ENCODE measurements at places on chromosomes 12 and 14. TPM values are rescaled to one million over a fixed set of nuclear protein-coding genes. Genes with fewer than 3 reads are reported as not detected.
A peak's percentile ranks its signal among the peaks of the same experiment; 100 is the strongest.

The NOVA1 gene
- total RNA-seq: 0.10 TPM

The AEBP2 gene
- 60.7 TPM for total RNA-seq

GRCh38 chr12:68912916-68913315 is 20.1 kb downstream of the CPM start:
- no peak overlapping the region for H3K4me3 ChIP-seq
- H3K27ac ChIP-seq: no peak overlapping the region
- peaks cover 4% of the 10 kb centered on the region for H3K36me3 ChIP-seq
- H3K4me1 ChIP-seq: peaks cover 6% of the 10 kb centered on the region
- peaks cover 4% of the 10 kb centered on the region for H3K27me3 ChIP-seq

DNA sequence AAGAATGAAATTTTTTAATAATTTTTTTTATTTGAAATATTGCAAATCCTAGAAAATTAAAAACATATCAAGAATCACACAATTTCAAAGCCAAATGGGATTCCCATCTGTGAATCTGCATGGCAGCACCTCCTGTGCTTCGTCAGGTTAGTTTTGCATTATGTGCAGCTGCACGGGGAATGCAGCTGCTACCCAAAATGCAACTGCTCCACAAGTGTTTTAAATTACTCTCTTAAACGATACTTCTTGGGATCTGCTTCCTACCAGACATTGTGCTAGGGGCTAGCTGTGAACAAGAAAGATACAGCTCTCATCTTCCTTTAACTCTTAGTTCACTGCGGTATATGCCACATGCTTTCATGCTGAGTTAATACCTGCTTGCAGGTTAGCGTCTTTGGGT is 154.2 kb downstream of the CRADD start:
- DNase-seq: no peak
- H3K4me1 ChIP-seq: peaks cover 3% of the 10 kb centered on the region
- H3K4me3 ChIP-seq: no peak overlapping the region
- no peaks in the 10 kb centered on the region for H3K36me3 ChIP-seq
- no peak overlapping the region for H3K27ac ChIP-seq

The PRIMA1 gene
- not detected for total RNA-seq

- peaks cover 24% of the 10 kb centered on the region for H3K4me1 ChIP-seq
- H3K36me3 ChIP-seq: peaks cover 37% of the 10 kb centered on the region
- H3K27me3 ChIP-seq: no peaks in the 10 kb centered on the region
- no peak overlapping the region for H3K27ac ChIP-seq
- no peak overlapping the region for H3K4me3 ChIP-seq
- DNase-seq: no peak
Measured at GRCh38 chr14:50775357-50775756, 55.6 kb downstream of the NIN start.

DNA sequence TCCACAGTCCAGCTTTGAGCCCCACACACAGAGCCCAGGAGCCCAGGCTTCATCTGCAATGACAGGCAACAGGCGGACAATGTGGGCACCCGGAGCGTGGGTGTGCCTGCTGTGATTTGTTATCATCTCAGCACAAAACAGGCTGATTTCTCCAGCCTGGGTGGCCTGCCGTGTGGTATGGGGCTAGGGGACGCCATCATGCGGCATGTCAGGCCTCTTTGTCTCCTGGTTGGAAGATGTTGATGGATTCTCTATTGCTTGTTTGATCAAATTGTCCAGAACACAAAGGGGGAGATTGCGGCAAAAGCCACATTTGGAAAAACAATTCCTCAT is 147.1 kb downstream of the KIF26A start:
- H3K36me3 ChIP-seq: no peaks in the 10 kb centered on the region
- H3K4me1 ChIP-seq: no peaks in the 10 kb centered on the region
- DNase-seq: no peak
- H3K27me3 ChIP-seq: no peaks in the 10 kb centered on the region
- no peak overlapping the region for H3K4me3 ChIP-seq
- no peak overlapping the region for H3K27ac ChIP-seq

GRCh38 chr14:29097476-29097875 is 330.9 kb downstream of the FOXG1 start:
- H3K36me3 ChIP-seq: no peaks in the 10 kb centered on the region
- no peaks in the 10 kb centered on the region for H3K4me1 ChIP-seq
- H3K4me3 ChIP-seq: no peak overlapping the region

- H3K4me1 ChIP-seq: no peaks in the 10 kb centered on the region
- no peaks in the 10 kb centered on the region for H3K36me3 ChIP-seq
- no peak overlapping the region for H3K27ac ChIP-seq
- no peak overlapping the region for H3K4me3 ChIP-seq
- no peaks in the 10 kb centered on the region for H3K27me3 ChIP-seq
- no peak for DNase-seq
Measured at GRCh38 chr14:68548194-68549076, 244.4 kb downstream of the ZFP36L1 start.

The POTEM gene
- total RNA-seq: not detected

The PZP gene
- total RNA-seq: not detected

- DNase-seq: no peak
- no peak overlapping the region for H3K4me3 ChIP-seq
- peaks cover 22% of the 10 kb centered on the region for H3K27me3 ChIP-seq
- H3K4me1 ChIP-seq: no peaks in the 10 kb centered on the region
- H3K27ac ChIP-seq: no peak overlapping the region
Measured at GRCh38 chr14:104542871-104543830, 36.4 kb upstream of the C14orf180 start.

DNA sequence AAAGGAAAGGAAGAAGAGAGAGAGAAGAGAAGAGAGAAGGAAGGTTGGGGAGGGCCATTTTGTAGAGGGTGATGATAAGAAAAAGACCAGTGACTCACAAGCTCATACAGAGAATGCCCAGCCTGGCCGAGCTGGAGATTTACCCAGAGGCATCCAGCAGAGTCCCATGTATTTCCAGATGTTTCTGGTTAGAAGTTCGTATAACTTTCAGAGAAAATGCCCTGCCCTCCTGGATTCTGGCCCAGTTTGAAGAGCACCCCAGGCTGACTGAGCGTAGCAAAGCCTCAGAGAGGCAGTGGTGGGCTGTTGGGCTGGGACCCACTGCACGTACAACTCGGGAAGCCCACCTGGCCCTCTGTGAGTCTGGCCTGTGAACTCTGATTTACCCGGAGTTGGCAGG is 221.8 kb downstream of the SLC41A2 start:
- no peak overlapping the region for H3K27ac ChIP-seq
- H3K27me3 ChIP-seq: no peaks in the 10 kb centered on the region
- DNase-seq: no peak
- peaks cover 8% of the 10 kb centered on the region for H3K36me3 ChIP-seq

The HOXC5 gene
- total RNA-seq: not detected

GRCh38 chr12:57266681-57267080 is 15.7 kb upstream of the STAC3 start:
- H3K27ac ChIP-seq: peak overlapping the region; percentile 30
- peaks cover 12% of the 10 kb centered on the region for H3K4me1 ChIP-seq
- H3K27me3 ChIP-seq: no peaks in the 10 kb centered on the region
- peaks cover 7% of the 10 kb centered on the region for H3K36me3 ChIP-seq
- no peak for DNase-seq

DNA sequence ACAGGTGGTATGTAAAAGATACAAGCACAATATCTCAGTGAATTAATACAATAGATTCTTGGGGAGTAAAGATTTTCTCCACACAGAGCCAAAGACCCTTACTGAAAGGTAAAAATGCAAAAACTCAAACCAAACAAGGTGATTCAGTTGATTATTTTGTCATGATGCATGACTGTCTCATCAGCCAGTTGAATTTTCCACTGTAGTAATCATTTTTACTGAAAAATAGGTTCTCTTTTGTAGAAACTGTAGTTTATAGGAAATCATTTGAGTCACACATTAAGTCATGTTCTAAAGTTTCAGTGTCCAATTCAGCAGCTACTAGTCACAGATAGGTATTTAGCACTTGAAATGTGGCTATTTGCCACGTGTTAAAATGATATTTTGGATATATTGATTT is 53.6 kb downstream of the PPFIA2 start:
- no peaks in the 10 kb centered on the region for H3K4me1 ChIP-seq
- no peak overlapping the region for H3K27ac ChIP-seq
- H3K27me3 ChIP-seq: peaks cover 5% of the 10 kb centered on the region
- no peak for DNase-seq

The REM2 gene
- total RNA-seq: 0.19 TPM

- peaks cover 57% of the 10 kb centered on the region for H3K4me1 ChIP-seq
- H3K27me3 ChIP-seq: no peaks in the 10 kb centered on the region
- DNase-seq: no peak
- peaks cover 74% of the 10 kb centered on the region for H3K36me3 ChIP-seq
- peak overlapping the region; percentile 94 for H3K4me3 ChIP-seq
Measured at GRCh38 chr12:56722832-56723231, 2.3 kb downstream of the NACA start.

- no peaks in the 10 kb centered on the region for H3K27me3 ChIP-seq
- DNase-seq: no peak
- H3K36me3 ChIP-seq: no peaks in the 10 kb centered on the region
- H3K27ac ChIP-seq: no peak overlapping the region
- H3K4me3 ChIP-seq: no peak overlapping the region
- no peaks in the 10 kb centered on the region for H3K4me1 ChIP-seq
Measured at GRCh38 chr12:78721906-78722305, 142.7 kb upstream of the SYT1 start.

DNA sequence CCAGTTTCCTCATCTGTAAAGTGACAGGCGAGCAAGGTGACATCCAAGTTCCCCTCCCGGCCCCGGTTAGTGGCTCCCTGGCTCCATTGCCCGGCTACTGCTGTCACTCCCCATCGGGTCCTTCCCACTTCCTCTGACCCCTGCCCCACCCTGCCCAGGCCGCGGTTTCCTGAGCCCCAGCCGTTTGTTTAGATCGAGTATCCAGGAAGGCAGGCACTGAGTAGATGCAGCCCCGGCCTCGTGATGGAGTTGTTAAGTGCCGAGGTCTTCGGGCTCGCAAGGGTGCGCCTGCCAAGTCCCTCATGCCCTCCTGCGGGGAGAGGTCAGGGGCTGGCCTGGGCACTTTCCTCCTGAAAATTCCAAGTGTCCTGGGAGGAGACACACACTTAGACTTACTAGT is 55.4 kb downstream of the TEAD4 start:
- H3K4me1 ChIP-seq: no peaks in the 10 kb centered on the region
- no peaks in the 10 kb centered on the region for H3K36me3 ChIP-seq
- DNase-seq: no peak
- H3K4me3 ChIP-seq: no peak overlapping the region
- no peaks in the 10 kb centered on the region for H3K27me3 ChIP-seq

- DNase-seq: no peak
- peaks cover 33% of the 10 kb centered on the region for H3K27me3 ChIP-seq
- H3K4me1 ChIP-seq: no peaks in the 10 kb centered on the region
Measured at GRCh38 chr14:95609398-95609990, 74.6 kb downstream of the GLRX5 start.

GRCh38 chr12:6547987-6548386 is 7.9 kb downstream of the IFFO1 start:
- DNase-seq: no peak
- no peak overlapping the region for H3K4me3 ChIP-seq
- peaks cover 16% of the 10 kb centered on the region for H3K4me1 ChIP-seq
- H3K27ac ChIP-seq: no peak overlapping the region
- peaks cover 4% of the 10 kb centered on the region for H3K36me3 ChIP-seq

- H3K27me3 ChIP-seq: no peaks in the 10 kb centered on the region
- H3K4me3 ChIP-seq: no peak overlapping the region
- no peaks in the 10 kb centered on the region for H3K36me3 ChIP-seq
- no peak for DNase-seq
- no peak overlapping the region for H3K27ac ChIP-seq
Measured at GRCh38 chr14:38357557-38357956, 101.7 kb upstream of the CLEC14A start.

DNA sequence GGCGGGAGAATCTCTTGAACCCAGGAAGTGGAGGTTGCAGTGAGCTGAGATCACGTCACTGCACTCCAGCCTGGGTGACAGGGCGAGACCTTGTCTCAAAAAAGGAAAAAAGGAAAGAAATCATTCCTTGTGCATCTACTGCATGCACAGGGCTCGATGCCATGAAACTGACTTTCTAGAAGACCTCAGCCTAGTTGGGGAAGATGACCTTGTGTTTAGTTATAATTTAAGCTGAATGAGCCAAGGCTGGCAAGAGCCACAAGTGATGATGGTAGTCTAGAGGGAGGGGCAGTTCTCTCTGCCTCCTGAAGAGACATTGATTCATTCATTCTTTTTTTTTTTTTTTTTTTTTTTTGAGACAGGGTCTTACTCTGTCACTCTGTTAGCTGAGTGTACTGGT is 24.2 kb downstream of the ACACB start:
- H3K36me3 ChIP-seq: no peaks in the 10 kb centered on the region
- H3K4me3 ChIP-seq: no peak overlapping the region
- no peak for DNase-seq

DNA sequence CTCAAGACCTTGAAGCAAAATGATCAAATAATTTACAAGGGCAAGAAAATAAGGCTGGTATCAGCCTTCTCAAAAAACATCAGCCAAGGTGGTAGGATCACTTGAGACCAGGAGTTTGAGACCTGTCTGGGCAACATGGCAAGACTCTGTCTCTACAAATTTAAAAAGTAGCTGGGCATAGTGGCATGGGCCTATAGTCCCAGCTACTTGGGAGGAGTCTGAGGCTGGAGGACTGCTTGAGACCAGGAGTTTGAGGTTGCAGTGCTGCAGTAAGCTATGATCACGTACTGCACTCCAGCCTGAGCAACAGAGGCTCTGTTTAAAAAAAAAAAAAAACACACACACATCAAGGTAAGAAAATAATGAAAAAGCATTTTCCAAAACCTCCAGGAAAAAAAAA is 22.1 kb downstream of the SEC23A start:
- no peak overlapping the region for H3K4me3 ChIP-seq
- no peaks in the 10 kb centered on the region for H3K27me3 ChIP-seq
- no peak overlapping the region for H3K27ac ChIP-seq
- H3K36me3 ChIP-seq: peaks cover 33% of the 10 kb centered on the region
- H3K4me1 ChIP-seq: no peaks in the 10 kb centered on the region

- DNase-seq: no peak
- peaks cover under 1% of the 10 kb centered on the region for H3K4me1 ChIP-seq
- no peak overlapping the region for H3K4me3 ChIP-seq
Measured at GRCh38 chr14:33449268-33449667, 501.6 kb downstream of the EGLN3 start.

DNA sequence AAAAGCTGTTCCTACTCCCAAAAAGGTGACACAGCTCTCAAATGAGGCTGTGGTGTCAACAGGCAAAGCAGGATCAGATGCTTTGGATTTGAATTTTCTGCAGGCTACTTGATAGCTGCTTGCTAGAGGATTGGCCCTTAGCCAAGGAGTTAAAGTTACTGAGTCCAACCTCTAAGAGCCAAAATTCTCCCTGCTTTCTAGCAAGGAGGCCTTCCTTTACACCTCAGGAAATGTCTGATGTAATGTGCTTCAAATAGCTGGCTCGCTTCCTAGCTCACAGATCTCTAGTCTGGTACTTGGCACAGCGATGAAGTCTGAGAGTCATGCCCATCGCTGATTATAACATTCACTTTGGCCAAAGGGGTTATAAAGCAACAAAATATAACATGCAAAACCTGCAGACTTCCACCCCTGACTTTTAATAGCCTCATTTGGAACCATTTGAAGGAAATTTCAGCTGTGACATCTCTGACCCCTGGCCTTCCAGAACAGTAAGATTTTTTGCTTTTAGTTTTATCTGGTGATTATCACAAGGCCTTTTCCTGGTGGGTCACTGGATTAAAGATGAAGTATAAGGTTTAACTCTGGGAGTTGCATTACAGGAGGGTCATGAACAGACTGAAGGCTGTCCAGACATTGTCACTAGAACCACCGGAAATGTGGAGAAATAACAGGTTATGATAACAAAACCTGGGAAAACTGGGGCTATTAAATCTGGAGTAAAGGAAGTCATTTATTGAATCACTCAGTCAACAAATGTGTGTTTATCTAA is 189.7 kb downstream of the EPS8 start:
- no peak for DNase-seq
- H3K36me3 ChIP-seq: no peaks in the 10 kb centered on the region
- peaks cover 1% of the 10 kb centered on the region for H3K4me1 ChIP-seq
- H3K27ac ChIP-seq: no peak overlapping the region
- no peak overlapping the region for H3K4me3 ChIP-seq

- no peak overlapping the region for H3K27ac ChIP-seq
- H3K27me3 ChIP-seq: peaks cover 19% of the 10 kb centered on the region
- H3K4me3 ChIP-seq: no peak overlapping the region
- no peak for DNase-seq
Measured at GRCh38 chr12:103556890-103557627, 30.0 kb upstream of the STAB2 start.

The EMP1 gene
- total RNA-seq: 4.4 TPM

Measured in activated naive CD8-positive, alpha-beta T cell treated with anti-CD3 and anti-CD28 coated beads for 36 hours (primary cell).